ENCODE measurements at places on chromosomes 2 and 18.
A peak's percentile ranks its signal among the peaks of the same experiment; 100 is the strongest.

DNA sequence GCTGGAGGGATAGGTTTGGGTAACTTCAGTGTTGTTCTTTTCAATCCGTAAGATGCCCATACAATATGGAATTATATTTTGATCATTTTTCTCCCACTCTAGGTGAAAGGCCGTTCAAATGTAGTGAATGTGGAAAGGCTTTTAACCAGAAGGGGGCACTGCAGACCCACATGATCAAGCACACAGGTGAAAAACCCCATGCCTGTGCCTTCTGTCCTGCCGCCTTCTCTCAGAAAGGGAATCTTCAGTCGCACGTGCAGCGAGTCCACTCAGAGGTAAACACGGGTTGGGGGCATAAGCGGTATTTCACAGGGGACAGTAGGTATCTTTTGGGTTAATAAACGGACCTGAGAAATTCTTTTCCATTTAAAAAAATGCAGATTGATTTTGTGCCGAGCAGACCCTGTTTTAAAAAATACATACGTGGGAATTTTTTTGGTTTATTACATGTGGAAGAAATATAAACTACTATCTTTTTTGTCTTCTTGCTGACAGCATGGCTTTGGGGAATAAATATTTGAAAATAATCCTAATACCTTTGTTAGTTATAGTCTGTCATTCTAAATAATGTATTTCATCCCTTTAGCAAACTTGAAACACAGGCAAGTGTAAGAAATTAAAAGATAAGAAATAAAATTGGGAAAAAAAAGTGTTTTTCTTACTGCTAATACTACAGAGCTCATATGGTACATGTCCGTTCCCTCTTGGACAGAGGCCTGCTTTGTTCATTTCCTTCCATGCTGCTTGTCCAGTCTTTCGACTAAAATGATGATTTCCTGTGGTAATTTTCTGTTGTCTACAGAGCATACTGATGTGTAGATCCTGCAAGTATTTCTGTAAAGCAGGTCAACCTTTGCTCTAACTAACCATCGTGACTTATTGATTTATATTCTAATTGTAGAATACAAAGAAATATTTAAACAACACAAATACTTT lies 53.3 kb downstream of the ZNF236 start:
- peak; percentile 27 for DNase-seq

GRCh38 chr2:157443795-157444640 lies at the start of gene CYTIP:
Gene CYTIP, minus strand, starts transcription at chr2:157444089. Its CDS starts 69 bp downstream, at chr2:157444020.
- no peak for DNase-seq

DNA sequence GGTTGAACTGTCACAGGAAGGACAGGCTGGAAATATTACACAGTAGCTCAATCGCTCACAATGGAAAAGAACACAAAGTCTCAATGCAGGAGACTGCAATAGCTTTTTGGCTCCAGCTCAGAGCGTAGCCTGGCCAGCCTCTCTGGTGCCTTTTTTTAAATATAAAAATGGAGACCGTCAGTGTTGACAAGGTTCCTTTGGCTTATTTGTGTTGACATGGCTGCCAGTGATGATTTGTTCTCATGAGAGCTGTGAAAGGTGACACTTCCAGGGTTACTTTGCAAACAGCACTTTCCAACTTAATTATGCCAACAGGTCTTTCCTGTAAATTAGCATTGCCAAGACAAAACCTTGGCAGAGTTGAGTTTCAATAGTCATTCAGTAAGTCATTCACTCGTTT lies 70.8 kb downstream of the KCNE4 start:
- DNase-seq: no peak

DNA sequence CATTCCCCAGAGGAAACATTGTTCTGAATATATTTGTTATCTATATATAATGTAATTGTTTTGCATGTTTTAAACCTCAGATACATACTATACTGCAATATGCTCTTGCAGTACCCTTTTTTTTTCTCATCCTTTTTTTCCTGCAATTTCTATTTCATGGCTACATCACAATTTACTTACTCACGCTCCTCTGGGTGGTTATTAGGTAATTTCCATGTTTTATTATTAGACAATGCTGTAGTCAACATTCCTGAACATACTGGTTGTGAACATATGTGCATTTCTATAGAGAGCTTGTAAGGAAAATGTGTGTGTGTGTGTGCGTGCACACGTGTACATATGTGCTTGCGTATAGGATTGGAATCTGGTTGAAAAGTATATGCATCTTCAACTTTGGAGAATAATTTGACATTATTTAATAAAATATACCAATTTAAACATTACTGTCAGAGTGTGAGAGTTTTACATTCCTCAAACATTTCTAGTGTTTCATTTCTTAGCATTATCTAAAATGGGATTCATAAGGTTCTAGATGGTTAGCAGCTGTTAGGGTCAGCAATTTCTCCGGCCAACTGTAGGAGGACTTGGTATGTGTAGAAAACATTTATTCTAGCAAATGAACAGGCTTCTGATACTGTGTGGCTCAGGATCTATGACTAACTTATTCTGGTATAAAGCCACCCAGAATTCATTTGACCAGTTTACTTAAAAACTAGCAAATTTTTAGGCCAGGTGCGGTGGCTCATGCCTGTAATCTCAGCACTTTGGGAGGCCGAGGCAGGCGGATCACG lies 22.4 kb downstream of the NCOA1 start:
- no peak for DNase-seq

DNA sequence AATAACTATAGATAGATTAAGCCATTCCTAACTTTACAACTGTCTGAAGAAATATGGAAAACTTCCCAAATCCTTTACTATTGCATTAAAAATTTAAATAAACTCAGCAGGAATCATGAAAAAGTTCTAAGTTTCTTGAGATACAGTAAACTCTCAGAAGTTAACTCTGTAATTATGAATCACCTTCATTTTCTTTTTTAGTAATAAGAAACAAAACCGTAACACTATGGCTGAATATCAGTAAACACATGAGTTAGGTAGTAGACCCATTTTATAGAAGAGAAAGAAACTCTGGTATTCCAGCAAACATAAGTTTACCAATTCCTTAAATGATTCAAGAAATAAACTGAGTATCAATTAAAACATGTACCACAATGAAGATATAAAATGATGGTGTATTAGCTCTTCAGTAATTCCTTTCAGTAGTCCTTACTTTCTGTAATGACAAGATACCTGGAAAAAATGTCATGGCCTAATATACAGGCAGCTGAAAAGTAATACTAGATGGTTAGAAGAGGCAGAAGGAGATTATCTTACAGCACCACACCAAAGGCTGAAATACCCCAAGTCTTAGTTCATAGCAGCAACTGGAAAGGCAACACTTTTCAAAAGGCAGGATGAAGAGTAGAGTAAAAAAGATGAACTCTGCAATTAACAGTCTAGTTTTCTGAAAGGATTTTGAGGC lies 11.5 kb downstream of the TRIP12 start:
- DNase-seq: no peak

- DNase-seq: no peak
Measured at GRCh38 chr2:150885236-150885635, 376.4 kb downstream of the RBM43 start.

GRCh38 chr2:128401680-128402079 lies 83.0 kb upstream of the HS6ST1 start:
- no peak for DNase-seq

- no peak for DNase-seq
Measured at GRCh38 chr2:147165697-147166382, 679.0 kb upstream of the ACVR2A start.

DNA sequence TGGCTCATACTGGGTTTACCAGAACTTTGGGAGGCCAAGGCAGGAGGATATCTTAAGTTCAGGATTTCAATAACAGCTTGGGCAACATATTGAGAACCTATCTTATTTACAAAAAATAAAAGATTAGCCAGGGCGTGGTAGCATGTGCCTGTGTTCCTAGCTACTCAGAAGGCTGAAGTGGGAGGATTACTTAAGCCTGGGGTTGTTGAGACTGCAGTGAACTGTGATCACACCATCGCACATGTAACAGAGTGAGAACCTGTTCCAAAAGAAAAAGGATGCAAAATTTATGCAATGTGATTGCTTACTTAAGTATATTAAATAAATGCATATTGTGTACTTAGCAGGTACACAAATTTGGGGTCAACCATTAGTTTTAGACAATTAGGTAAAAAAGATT lies 768.9 kb upstream of the CDH7 start:
- no peak for DNase-seq

- no peak for DNase-seq
Measured at GRCh38 chr2:72982219-72982618, 64.9 kb downstream of the EMX1 start.

DNA sequence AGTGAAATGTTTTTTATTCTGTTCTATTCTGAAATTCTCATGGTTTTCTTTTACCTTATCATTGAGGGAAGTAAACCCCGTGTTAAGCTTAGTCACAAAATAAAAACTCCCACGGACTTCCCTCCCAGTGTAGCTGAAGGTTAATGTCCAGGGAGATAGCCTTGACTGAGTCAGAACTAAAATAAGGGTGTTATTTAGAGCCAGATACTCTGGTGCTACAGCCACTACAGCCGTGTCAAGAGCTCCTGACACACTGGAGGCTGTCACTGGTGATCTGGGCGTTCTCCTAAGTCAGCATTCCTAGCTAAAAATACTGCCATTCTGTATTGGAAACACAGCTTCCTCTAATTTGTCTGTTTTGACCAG lies 82.0 kb upstream of the RANBP2 start:
- DNase-seq: peak; percentile 14

DNA sequence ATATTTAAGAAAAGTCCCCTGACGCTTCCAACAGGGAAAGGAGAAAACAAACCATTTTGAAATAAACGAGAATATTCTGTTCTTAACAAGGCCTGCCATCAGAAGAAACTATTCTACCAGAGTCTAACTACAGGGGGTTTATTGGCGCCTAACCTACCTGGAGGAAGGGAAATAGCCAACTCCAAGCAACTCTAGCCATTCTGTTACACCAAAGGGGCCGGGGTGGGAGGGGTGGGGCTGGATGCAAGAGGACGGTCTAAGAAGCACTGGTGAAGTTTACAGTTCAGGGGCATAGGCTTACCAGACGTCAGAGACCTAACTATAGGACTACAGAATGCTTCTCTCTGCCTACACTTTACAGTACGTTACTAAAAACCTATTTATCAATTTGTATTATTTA lies 60.5 kb upstream of the GALNT5 start:
- DNase-seq: no peak

DNA sequence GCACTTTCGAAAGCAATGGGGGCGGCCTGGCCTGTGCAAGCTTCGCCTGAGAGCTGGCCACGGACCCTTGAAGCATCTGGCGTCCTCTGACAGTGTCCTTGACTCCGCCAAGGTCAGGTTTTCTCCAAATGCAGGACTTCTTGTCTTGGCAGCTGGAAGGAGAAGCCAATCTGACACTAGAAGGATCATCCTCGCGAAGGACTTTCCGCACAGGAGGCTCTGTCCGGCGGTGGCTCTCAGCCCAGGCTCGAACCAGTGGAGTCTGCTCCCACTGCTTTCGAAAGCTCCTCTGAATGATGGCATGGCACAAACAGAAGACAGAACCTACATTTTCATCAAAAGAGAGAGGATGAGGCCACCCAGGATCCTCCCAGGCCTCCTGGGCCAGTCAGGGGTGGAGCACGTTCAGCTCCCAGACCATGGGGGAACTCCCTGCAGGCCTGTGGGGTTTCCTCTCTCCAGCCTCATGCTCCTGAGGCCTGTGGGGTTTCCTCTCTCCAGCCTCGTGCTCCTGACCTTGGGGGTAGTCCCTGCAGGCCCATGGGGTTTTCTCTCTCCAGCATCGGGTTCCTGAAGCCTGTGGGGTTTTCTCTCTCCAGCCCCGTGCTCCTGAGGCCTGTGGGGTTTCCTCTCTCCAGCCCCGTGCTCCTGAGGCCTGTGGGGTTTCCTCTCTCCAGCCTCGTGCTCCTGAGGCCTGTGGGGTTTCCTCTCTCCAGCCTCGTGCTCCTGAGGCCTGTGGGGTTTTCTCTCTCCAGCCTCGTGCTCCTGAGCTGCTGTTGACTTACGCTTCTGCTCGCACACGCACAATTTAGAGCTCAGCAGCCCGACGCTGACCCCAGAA lies 396.5 kb upstream of the SALL3 start:
- no peak for DNase-seq

DNA sequence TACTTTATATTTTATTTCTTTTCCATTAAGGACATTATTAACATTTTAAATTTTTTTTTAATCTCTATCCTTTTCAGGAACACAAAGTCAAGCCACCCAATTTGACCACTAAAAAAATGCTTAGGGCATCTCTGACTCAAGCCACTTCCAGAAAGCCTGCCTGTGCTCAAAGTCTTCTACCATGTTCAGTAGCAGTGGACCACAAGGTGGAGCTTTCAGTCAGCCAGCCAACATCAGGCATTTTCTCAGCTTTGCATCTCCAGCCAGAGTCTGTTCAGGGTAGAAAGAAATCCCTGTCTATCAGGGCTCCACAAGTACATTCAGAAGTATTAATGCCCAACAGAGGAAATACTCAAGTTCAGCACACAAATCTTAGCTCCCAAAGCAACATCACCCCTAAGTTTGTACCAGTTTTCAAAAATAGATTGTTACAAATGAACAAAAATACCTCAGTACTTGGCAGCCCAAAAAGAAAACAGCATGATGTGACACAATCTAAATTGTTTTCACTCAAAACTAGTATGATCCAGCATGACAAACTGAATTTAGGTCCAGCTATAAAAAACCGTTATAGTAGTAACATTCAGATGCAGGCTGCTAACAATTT lies 37.6 kb downstream of the C18orf63 start:
- DNase-seq: no peak

DNA sequence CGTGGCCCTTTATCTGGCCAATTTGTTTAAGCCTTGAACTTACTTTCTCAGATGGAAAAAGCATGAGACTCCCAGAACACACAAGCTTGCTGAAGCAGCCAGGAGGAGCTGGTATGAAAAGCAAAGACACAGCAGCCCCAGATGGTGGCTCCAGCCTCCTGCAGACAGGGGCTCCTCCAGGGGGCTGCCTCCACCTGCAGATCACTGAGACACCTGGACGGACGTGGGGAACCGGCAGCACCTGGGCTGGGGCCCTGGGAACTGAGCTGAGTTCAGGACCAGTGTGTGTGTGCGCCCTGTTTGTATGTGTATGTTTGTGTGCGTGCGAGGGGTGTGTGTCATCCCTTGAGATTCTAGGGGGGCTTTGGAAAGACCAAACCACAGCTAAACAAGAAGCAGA lies 8.6 kb downstream of the CYS1 start:
- no peak for DNase-seq

DNA sequence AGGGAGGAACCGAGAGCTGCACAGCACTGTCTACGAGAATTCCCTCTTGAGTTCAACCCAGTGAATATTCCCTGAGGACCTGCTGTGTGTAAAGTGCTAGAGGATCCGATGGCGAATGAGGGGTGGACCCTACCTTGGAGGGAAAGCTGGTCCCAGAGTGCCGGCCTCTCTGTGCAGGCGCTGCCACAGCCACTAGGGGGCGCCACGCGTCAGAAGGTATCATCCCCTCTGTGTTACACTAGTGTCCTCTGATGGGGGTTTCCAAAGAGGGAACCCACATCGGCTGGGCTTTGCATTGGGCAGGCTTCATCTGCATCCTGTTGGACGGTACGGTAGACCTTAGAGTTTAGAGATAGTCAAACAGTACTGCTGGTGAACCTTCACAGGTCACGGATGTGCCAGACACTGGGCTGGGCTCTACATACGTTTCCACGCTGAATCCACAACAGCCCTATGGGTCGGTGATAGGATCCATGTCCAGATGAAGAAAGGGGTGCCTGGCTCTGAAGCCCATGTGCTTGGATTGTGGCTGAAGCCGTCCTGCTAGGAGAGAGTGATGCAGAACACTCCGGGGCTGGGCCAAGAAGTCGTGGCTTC lies 39.0 kb downstream of the COA5 start:
- peak; percentile 74 for DNase-seq

- no peak for DNase-seq
Measured at GRCh38 chr2:18630541-18630940, 41.2 kb upstream of the NT5C1B start.

All from GM12891 (cell line).